ENCODE measurements at places on chromosomes 1 and 21.
A peak's percentile ranks its signal among the peaks of the same experiment; 100 is the strongest.

DNA sequence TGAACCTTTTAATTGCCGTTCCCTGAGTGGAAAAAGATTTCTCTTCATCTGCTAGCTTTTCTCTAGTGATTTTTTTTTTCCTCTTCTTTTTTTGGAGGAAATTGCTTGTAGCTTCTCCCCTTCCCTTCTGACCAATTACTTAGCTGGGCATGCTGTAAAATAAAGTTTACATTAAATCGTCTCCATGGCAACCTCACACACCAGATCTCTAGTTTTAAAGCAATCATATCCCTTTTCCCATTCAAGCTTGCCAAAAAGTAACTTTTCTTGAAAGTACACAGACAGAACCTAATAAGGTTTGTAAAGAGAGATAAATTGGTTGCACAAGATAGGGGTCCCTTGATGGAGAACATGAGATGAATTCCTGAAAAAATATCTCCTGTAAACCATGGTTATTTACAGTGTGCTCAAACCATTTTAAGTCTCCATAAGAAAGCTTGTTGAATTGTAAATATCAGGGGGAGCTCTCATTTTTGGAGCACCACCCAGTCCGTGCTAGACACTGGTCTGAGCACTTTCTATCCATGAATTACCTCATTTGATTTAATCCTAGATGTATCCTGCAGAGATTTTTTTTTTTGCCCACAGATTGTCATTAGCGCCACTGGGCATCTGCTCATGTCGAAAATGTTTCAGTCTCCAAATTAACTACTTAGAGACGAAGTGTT, 32.6 kb upstream of the HTR1D start:
- DNase-seq, result no peak

- peak; percentile 59 for DNase-seq
Observed at GRCh38 chr1:243325305-243325890, 69.6 kb downstream of the SDCCAG8 start.

DNA sequence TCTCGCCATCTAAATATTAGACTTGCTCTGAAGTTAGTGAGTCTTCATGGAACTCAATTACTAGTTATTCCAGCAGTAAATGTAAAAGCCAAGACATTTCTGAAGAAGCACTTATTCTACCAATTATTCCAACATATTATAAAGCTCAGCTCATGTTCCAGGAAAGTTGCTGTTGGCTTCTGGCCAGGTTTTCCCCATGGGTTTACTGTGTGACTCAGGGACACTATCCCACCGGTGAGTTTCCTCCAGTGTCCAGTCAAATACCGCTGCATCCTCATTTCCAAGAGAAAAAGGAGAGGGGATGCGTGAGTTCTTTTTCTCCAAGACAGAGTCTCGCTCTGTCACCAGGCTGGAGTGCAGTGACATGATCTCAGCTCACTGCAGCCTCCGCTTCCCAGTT, 9.2 kb upstream of the HHIPL2 start:
- DNase-seq, result peak; percentile 25

DNA sequence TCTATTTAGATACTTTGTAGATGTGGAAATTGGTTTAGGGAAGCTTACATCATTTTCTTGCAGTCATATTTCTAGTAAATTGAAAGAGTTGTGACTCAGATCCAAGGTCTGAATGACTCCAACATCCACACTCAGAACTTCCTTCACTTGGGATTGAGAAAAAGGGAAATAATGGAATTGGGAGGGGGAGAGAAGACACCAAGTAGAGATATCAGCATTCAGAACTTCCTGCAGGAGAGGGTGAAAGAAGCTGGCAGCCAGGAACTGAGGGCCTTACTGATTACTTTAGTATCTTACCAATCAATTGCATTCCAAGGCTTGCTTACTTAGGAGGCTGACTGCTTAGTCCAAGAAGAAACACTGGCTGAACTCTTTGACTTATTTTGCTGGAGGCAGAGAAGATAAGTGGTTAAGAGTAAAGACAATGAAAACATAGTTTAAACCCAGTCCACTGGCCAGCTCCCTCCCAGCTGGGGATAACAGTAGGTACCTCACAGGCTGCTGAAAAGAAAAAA, 21.7 kb downstream of the APP start:
- peak; percentile 77 for DNase-seq

DNA sequence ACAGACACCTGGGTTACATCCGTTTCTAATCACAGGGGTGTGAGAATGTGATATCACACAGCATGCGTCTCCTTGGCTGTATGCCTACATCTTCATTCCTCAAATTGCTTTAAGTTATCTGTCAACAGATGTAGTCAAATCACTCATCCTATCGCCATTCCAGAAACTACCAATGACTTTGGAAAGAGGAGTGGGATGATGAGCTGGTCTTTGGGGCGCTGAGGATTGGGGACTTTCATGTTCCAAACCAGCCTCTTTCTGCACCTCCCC, 104.8 kb downstream of the NAV1 start:
- DNase-seq, result peak; percentile 41

DNA sequence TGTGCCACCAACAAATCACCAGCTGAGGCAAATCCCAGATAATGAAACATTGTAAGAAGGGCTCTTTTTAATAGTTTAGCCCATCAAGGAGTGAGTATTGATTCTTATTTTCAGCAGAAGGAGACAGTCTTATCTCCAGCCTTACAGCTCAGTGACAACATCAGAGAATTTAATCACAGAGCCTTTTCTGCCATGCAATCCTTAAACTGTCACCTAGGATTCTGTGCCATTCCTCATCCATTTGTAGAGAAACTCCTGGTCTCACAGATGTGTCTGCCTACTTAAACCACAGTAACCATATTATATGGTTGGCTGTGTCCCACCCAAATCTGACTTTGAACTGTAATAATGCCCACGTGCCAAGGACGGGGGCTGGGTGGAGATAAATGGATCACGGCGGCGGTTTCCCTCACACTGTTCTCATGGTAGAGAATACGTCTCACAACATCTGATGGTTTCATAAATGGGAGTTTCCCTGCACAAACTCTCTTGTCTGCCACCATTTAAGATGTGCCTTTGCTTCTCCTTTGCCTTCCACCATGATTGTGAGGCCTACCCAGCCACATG, 217.7 kb downstream of the RERE start:
- no peak for DNase-seq

- DNase-seq, result no peak
Observed at GRCh38 chr1:94619731-94620130, 78.2 kb upstream of the F3 start.

- no peak for DNase-seq
Observed at GRCh38 chr1:11751087-11751486, 10.9 kb upstream of the C1orf167 start.

DNA sequence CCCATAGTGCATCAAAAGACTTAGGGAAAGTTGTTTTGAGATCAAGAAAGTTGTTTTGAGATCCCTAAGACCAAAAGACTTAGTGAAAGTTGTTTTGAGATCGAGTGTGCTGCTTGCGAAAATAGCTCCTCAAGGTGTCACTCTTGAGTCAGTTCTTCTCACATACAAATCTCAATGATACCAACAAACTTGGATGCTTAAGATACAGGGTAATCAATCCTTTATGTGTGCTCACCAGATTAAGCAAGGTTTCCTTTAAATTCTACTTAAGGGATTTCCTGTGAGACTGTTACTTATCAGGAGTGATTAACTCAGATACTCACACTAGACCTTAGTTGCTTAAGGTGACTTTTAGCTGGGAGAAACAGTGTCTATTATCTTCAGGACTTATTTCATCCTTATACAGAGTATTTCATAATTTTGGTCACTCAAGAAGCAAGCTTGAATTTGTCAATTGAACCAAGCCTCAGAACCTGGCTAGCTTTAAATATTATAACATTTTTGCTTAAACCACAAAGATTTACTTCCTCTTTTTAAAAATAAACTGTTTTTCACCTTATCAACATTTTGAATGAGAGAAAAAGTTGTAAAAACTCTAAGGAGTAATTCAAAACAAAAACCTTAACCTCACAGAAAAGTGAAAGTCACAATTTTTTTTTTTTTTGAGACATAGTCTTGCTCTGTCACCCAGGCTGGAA, 8.0 kb upstream of the RLF start:
- DNase-seq, result peak; percentile 60

DNA sequence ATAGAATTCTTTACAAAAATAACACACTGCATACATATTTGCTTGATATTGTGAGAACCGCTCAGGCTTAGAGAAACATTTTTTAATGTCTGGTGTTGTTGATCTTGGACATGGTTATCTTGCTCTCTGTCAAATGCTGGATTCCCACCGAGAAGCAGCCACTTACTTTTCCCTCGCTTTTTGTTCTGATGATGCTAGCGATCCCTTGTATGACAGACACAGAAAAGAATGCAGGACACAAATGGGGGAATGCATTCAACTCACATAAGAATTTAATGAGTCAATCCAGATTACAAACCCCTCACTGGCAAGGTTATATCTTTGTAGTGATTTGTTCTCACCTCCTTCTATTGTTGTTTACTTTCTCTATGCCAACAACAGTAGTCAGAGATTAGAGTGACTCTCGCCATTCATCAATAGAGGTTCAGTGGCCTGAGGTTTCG, 76.8 kb upstream of the AKT3 start:
- peak; percentile 98 for DNase-seq

- no peak for DNase-seq
Observed at GRCh38 chr1:107263291-107263915, 122.6 kb downstream of the NTNG1 start.

- DNase-seq, result peak; percentile 60
Observed at GRCh38 chr1:245704765-245705164, 550.0 kb downstream of the KIF26B start.

- no peak for DNase-seq
Observed at GRCh38 chr1:61224609-61225008, 142.2 kb downstream of the NFIA start.

DNA sequence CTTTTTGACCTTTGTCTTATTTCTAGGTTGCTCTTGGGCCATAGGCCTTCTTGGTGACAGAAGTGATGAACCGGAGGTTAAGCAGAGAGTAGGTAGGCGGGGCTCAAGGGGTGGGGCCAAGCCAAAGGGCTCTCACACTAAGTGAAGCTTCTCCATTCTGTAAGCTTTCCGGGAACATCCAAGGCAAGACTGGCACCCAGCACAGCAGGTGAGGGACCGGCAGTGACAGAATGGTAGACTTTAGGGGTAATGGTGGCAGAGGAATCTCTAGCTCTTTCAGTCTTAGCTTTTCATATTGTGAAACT, at the start of gene TNFAIP8L2:
Gene TNFAIP8L2 (plus strand): TSS at position 135 of the 305 bp plus-strand sequence. CDS start 2,049 bp downstream, outside the sequence.
- DNase-seq, result no peak

GRCh38 chr1:101105877-101106276, 80.3 kb upstream of the DPH5 start:
- no peak for DNase-seq
